ENCODE measurements at places on chromosomes 11 and 22. TPM values are rescaled to one million over a fixed set of nuclear protein-coding genes. Genes with fewer than 3 reads are reported as not detected.
A peak's percentile ranks its signal among the peaks of the same experiment; 100 is the strongest.

DNA sequence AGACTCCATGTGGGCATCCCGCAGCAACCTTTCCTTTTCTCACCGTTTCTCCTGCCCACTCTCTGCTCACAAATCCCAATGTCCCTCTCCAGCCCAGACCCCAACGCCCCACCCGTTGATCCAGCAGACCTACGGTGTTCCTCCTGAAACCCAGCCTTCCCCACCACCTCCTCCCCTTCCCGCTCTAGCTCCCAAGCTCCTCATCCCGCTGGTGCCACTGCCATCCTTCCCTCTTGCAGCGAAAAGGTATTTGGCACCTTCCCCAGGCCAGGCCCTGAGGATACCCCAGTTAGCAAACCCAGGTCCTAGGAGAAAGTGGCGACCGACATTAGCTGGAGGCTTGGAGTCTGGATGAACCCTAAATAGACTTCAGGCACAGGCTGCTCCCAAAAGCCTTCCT lies 84.0 kb upstream of the RTL6 start:
- no peaks in the 10 kb centered on the region for H3K27me3 ChIP-seq
- DNase-seq = no peak
- no peak overlapping the region for H3K4me3 ChIP-seq
- no peaks in the 10 kb centered on the region for H3K36me3 ChIP-seq
- peaks cover 10% of the 10 kb centered on the region for H3K4me1 ChIP-seq

The CTSC gene
- 70.6 TPM for total RNA-seq

The MS4A15 gene
- total RNA-seq = not detected

The FOSL1 gene
- not detected for total RNA-seq

The FAM227A gene
- 8.8 TPM for total RNA-seq

DNA sequence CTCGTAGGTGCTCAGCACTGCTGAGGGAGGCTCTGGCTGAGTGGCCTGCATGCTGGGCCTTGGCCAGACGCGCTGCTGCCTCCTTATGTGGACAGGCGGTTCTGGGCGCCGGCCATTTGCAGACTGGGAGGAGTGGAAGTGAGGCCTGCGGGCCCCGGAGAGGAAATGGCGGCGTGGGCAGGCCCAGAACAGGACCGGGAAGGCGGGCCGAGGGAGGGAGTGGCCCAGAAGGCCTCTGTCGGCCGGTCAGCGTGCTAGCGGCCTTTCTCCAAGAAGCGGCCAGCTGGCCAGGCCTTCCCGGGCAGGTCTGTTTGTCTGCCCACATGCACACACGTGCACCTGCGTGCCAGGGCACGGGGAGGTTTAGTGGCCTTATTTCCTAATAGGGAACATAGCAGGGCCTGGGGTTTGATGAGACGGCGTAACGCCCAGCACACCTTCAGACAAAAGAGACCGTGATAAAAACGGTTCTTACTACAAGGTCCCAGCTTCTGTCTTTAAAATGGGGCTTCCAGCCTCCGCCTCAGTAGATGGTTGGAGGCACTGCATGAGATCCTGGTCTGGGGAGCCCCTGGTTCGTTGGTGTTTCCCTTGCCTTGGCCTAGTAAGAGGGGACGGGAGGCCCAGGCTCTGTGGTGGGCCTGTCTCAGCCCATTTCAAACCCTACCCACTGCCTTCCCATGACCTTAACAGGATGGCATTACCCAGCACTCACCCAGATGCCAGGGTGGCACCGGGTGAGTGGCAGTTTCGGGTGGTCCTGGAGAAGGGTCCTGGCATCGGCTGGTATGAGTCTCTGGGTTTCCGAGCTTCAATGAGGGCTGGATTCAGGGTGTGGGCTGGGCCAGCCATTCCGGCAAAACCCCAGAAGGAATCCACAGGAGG lies 65.1 kb upstream of the PPARA start:
- no peak for DNase-seq
- H3K4me1 ChIP-seq = peaks cover 84% of the 10 kb centered on the region
- no peak overlapping the region for H3K4me3 ChIP-seq
- H3K27ac ChIP-seq = peak overlapping the region; percentile 94
- H3K27me3 ChIP-seq = no peaks in the 10 kb centered on the region

The ACAD8 gene
- 30.2 TPM for total RNA-seq

GRCh38 chr22:45290410-45290936 lies 5.7 kb downstream of the UPK3A start:
- H3K27me3 ChIP-seq = peaks cover 2% of the 10 kb centered on the region
- H3K4me1 ChIP-seq = peaks cover 3% of the 10 kb centered on the region
- no peak overlapping the region for H3K4me3 ChIP-seq
- DNase-seq = peak; percentile 76
